ENCODE measurements at places on chromosomes 4 and X. TPM values are rescaled to one million over a fixed set of nuclear protein-coding genes. Genes with fewer than 3 reads are reported as not detected.

Gene DYNLT3
- 28.7 TPM for total RNA-seq

DNA sequence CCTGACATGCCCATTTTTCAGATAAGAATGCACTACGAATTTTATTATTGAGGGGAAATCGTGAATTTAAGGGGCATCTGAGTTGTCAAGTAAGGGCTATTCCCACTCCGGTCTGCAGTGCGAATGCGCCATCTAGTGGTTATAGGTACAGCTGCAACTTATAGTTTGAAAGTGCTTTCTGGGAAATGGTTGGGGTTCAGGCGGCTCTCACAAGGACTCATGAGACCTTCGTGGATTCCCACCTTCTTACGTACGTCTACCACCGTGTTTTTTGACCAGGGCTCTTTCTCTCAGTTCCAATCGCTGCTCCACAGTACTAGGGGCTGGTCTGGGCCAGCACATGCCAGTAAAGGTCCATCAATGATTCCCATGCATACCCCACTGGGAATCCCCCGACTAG, 12.3 kb downstream of the MSL3 start:
- no peak overlapping the region for H3K27ac ChIP-seq
- H3K36me3 ChIP-seq: peaks cover 10% of the 10 kb centered on the region
- DNase-seq: no peak
- no peaks in the 10 kb centered on the region for H3K4me1 ChIP-seq

DNA sequence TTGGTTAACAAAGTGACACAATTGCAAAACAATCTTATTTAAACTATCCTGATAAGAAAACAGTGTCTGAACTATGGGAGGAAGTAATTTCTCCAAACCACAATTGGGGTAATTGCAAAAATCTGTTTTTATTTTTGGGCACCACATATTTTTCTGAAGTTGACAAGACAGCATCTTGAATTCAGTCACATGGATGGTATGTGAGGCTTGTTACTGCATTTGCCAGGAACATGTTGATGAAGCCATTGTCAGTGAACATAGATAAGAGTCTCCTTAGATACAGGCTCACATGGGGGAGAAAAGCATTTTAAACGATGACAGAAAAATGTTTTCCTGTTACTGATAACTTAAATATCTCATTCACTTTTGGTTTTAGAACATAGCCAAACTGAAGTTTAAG, 5.5 kb upstream of the USP53 start:
- H3K27ac ChIP-seq: no peak overlapping the region
- H3K27me3 ChIP-seq: no peaks in the 10 kb centered on the region
- no peaks in the 10 kb centered on the region for H3K4me1 ChIP-seq

DNA sequence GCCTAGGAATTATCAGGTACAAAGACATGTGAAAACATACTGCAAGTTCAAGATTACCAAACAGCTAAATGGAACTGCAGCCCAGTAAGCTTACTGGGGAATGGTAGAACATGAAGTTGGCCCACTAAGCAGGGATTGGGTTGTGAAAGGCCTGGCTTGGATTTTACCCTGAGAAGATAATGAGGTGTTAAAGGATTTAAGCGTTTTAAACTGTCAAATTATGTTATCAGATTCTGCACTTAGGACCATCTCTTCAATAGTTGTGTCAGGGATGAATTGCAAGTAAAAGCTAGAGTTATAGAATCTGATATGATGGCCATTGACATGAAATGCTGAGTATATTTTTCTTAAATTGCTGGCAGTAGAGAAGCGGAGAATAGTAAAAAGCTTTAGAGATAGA, 225.7 kb downstream of the GRID2 start:
- H3K36me3 ChIP-seq: no peaks in the 10 kb centered on the region
- H3K4me3 ChIP-seq: no peak overlapping the region
- DNase-seq: no peak
- H3K27ac ChIP-seq: no peak overlapping the region
- no peaks in the 10 kb centered on the region for H3K27me3 ChIP-seq

Gene MYOZ2
- total RNA-seq: 0.16 TPM

Gene HSFX4
- total RNA-seq: not detected

DNA sequence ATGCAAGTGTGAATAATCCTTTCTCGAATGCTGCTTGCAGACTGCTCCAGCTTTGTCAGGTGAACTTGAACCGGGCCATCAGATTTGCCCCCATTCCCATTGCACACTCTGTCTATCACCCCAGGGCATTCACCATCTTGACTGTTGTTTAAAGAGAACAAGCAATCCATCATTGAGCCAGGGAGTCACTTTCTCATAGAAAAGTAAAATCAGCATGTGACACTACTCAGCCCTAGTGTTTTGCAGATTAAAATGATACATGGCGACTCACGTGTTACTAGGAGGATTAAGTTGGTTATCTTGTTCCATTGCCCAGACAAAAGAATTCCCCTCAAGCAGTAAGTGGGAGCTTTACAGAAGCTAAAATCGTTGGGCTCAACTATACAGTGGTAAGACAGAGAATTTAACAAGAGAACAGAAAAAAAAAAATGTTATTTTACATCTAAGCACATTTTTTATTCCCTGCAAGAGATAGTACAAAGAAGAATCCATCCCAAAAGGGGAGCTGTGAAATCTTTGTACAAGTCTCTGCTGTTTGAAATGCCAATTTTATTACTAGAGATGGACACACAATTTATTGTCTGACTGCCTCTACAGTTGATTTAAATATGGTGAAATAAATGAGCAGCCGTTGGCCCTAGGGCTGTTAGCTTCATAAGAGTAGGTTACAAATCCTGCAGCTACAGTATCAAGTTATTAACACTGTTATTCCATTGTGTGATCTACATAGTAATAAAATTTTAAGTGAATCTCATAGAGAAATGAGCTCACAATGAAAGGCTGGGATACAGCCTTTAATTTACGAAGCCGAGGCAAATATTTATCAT, 67.5 kb downstream of the NEUROG2 start:
- no peaks in the 10 kb centered on the region for H3K27me3 ChIP-seq
- no peak overlapping the region for H3K27ac ChIP-seq
- no peaks in the 10 kb centered on the region for H3K4me1 ChIP-seq

DNA sequence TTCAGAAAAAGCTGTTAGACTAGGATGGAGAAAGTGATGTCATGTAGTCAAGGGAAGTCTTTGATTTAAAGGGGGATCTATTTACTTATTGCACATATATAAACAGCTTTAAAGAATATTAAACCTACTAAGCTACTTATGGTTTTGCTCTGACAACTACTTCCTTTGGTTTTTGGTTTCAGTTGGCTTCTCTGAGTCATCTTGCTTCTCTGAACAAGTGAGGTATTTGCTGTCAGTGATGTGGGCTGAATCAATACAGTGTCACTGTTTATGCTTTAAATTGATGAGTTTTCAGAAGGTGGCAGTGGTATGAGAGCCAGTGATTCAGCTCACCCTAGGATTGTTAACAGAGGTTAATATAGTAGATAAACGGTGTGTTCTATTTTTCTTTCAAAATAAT, 75.1 kb downstream of the CEP44 start:
- H3K4me1 ChIP-seq: peaks cover 2% of the 10 kb centered on the region
- H3K4me3 ChIP-seq: no peak overlapping the region
- no peak overlapping the region for H3K27ac ChIP-seq
- H3K36me3 ChIP-seq: no peaks in the 10 kb centered on the region

DNA sequence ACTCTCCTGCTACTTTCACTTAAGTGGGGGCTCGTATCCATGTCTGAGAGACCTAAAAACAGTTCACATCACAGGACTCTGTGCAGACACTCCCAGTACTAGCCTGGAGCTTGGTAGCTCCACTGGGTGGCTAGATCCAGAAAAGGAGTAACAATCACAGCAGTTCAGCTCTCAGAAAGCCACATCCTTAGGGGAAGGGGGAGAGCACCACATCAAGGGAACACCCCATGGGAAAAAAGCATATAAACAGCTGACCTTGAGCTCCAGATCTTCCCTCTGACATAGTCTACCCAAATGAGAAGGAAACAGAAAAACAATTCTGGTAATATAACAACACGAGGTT, 175.8 kb downstream of the FAM13A start:
- no peak overlapping the region for H3K4me3 ChIP-seq
- peaks cover 5% of the 10 kb centered on the region for H3K4me1 ChIP-seq

- no peaks in the 10 kb centered on the region for H3K36me3 ChIP-seq
- H3K4me1 ChIP-seq: peaks cover 4% of the 10 kb centered on the region
- H3K27ac ChIP-seq: no peak overlapping the region
- no peaks in the 10 kb centered on the region for H3K27me3 ChIP-seq
- no peak for DNase-seq
Measured at GRCh38 chr4:85806334-85806733, 331.4 kb downstream of the ARHGAP24 start.

DNA sequence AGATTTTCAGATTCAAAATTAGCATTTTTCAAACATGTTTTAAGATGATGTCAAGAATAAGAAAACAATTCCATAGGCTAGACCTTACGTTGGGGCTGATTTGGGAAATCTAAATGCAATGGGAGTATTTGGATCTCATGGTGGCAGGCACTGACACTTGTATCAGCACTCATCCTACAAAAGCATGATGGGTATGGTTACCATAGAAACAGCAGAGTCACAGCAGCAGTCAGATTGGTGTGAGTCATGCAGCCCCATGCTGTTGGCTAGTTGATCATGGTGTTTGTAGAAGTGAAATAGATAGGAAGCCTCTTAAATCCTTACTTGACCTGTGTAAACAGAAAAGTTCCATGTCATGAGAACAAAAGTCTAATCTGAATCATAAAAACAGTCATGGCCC, 1637.3 kb upstream of the PABPC4L start:
- no peaks in the 10 kb centered on the region for H3K27me3 ChIP-seq
- no peaks in the 10 kb centered on the region for H3K36me3 ChIP-seq
- H3K27ac ChIP-seq: no peak overlapping the region
- DNase-seq: no peak

DNA sequence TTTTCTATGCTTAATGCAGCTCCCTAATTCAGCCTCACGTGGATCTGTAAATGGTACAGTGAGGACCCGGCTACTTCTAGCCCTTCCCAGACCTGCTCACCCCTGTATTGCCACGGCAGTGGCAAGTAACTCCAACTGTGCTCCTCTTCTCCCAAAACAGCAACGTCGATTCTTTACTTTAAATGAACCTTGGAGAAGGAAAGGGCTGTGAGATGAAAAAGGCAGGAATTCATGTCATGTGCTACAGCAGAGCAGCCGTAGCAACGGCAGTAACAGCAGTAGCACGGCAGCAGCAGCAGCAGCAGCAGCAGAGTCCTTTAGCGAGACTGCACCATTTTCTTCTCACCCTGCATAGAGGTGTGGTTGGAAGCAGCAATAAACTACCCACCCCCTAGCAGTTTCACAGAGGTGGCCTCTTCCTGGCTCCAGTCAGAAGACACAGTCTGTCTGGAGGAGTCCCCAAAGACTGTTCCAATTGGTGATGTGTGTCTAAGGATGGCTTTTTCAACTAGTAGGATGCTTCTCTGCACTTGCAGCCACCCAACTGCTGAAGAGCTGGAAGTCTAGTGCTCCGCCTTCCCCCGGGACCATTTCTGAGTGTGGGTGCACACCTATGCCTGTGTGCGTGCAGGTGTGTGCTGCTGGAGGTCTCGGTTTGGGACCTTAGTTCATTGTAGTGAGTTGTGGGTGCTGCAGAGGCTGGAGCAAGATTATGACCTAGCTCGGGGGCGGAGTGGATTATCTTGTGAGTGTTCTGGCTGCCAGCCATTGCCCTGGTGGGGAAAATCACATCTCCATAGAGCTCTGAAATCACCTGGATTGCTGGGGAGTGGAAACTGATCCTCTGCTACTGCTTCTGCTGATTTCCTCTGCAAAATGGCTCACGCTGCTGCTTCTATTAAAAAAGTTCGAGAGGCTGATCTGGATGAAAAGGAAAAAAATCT, 67.2 kb downstream of the ANK2 start:
- no peaks in the 10 kb centered on the region for H3K36me3 ChIP-seq
- H3K4me3 ChIP-seq: peak overlapping the region; percentile 24
- no peaks in the 10 kb centered on the region for H3K27me3 ChIP-seq
- DNase-seq: no peak
- no peak overlapping the region for H3K27ac ChIP-seq
- peaks cover 12% of the 10 kb centered on the region for H3K4me1 ChIP-seq

DNA sequence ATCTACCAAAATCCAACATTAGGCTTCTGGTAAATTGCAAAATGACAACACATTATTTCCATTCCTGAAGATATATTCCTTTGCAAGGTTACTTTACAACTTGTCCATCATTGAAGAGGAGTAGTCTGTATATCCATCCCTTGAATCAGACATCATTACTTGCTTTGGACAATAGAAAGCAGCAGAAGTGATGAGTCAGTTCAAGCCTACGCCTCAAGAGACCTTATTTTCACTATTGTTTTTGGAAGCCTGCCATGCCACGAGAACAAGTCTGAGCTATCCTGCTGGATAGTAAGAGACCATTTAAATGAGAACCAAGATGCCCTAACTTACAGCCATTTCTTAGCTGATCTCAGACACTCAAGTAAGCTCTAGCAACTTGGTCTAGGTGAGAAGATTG, 246.0 kb upstream of the HHIP start:
- no peaks in the 10 kb centered on the region for H3K36me3 ChIP-seq
- no peak overlapping the region for H3K27ac ChIP-seq

DNA sequence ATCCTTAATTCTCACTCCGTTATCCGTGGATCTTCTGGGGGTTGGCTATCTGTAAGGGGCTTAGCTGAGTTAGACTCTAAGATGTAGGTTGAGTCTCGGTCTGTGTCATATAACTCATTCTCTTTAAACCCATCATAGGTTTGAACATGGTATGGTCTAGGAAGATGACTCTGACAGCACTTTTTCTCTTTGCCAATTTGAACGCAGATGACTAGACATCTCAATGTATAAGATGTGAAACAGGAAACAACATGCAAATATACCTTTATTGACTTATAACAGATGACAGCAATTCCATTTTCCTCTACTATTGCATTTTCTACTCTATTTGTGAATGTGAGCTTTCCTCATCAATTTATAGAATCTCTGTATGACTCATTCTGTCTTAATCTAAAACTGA, 634.8 kb upstream of the MAGEB2 start:
- H3K27me3 ChIP-seq: no peaks in the 10 kb centered on the region
- H3K4me1 ChIP-seq: peaks cover 7% of the 10 kb centered on the region
- no peaks in the 10 kb centered on the region for H3K36me3 ChIP-seq
- DNase-seq: no peak
- H3K4me3 ChIP-seq: no peak overlapping the region
- no peak overlapping the region for H3K27ac ChIP-seq

- peaks cover 4% of the 10 kb centered on the region for H3K27me3 ChIP-seq
- no peak overlapping the region for H3K4me3 ChIP-seq
- no peak overlapping the region for H3K27ac ChIP-seq
- peaks cover 2% of the 10 kb centered on the region for H3K36me3 ChIP-seq
Measured at GRCh38 chr4:52876069-52876468, 14.0 kb downstream of the RASL11B start.

DNA sequence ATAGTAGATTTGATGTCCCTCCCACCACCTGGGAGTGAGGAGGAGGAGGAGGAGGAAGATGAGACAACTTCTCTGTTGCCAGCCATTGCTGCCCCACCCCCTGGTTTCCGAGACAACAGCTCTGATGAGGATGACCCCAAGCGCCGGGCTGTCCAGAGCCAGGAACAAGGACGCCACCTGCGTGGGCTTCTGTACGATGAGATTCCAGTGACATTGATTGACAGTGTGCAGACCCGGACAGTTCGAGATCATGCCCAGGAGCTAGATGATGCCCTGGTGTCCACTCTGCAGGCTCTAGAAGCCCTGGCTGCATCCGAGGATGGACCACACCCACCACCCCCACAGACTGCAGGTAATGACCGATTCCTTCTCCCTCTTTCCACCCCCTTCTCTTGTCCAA, 30.5 kb upstream of the PRPS1 start:
- H3K4me1 ChIP-seq: peaks cover 8% of the 10 kb centered on the region
- H3K36me3 ChIP-seq: peaks cover 2% of the 10 kb centered on the region
- DNase-seq: no peak
- H3K4me3 ChIP-seq: no peak overlapping the region
- H3K27me3 ChIP-seq: no peaks in the 10 kb centered on the region

GRCh38 chrX:21658152-21658737, at the start of gene KLHL34:
Gene KLHL34, minus strand, starts transcription at chrX:21658330. Its CDS starts 542 bp downstream, at chrX:21657788.
- no peak within 1 kb of the TSS for H3K4me3 ChIP-seq
- peaks cover 14% of the 10 kb centered on the region for H3K36me3 ChIP-seq
- no peak for DNase-seq

Data from progenitor cell of endocrine pancreas (in vitro differentiated cells).